CD8-positive, alpha-beta T cell (primary cell): ENCODE measurements at places on chromosomes 16 and 17.

DNA sequence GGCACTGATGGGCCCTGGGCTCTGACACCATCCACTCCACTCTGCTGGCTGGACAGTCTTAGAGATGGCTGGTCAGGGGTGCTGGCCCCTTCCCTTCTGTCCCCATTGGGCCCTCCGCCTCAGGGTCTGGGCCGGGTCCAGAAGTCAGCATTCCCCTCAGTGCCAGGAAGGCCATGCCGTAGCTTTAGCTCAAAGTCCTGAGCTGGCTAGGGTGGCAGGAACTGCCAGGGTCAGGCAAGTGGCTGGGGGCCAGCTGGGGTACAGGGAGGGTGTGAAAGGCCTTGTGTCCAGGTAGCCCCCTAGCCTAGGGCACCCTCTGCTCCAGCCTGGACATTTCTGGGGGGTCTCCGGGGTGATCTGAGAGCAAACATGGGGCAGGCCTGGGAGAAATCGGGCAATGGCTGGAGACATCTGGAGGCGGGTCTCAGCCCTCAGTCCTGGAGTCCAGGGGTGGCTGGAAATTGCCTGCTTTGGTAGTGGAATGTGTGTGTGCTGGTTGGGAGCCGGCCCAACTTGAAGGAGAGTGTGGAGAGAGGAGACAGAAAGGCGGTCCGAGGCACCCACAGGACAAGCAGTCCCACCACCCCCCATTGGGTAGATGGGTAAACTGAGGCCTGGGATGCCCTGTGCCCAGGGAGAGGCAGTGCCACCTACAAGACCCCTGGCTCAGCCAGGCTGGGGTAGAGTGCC is 32.5 kb downstream of the TPSG1 start:
- DNase-seq, result no peak

- DNase-seq, result no peak
These were observed 316.6 kb downstream of the SLC39A11 start for GRCh38 chr17:72775919-72776318.

DNA sequence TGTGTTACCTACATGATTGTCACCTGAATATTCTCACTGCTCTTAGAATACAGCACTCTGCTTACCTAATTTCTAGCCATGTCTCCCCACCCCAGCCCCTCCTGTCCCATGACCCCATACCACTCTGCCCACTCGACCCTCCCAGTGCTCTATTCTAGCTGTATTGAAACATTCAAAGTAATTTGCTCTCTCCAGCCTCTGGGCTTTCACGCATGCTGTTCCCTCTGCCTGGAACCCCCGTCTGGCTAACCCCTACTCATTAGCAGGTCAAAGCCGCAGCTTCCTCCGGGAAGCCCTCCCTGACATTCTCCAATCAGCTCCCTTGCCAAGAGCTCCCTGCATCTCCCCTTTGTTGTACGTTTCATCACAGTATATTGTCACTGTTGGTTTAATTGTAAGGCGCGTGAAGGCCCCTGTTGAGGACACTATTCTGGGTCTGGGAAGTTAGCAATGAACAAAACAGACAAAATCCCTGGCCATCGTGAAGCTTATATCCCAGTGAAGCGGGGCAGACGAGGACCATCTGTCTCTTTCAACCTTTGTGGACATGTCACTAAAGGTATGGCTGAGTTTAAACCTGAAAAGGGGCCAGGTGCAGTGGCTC is 72.3 kb upstream of the LHX1 start:
- DNase-seq, result no peak

DNA sequence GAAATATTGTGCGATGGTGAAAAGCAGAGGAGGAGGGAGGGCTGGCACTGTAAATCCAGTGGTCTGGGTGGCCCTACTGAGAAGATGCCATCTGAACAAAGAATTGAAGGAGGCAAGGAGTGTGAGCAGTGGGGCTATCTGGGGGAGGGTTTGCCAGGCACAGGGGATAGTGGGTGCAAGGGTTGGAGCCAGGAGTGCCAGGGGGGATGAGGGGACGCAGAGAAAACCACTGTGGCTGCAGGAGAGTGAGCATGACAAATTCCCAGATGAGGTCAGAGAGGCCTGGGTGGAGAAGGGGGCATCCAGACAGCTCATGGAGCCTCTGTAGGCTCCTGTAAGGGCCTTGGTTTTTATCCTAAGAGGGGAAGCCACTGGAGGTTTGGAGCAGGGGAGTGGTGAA is 4.8 kb downstream of the XYLT2 start:
- no peak for DNase-seq

DNA sequence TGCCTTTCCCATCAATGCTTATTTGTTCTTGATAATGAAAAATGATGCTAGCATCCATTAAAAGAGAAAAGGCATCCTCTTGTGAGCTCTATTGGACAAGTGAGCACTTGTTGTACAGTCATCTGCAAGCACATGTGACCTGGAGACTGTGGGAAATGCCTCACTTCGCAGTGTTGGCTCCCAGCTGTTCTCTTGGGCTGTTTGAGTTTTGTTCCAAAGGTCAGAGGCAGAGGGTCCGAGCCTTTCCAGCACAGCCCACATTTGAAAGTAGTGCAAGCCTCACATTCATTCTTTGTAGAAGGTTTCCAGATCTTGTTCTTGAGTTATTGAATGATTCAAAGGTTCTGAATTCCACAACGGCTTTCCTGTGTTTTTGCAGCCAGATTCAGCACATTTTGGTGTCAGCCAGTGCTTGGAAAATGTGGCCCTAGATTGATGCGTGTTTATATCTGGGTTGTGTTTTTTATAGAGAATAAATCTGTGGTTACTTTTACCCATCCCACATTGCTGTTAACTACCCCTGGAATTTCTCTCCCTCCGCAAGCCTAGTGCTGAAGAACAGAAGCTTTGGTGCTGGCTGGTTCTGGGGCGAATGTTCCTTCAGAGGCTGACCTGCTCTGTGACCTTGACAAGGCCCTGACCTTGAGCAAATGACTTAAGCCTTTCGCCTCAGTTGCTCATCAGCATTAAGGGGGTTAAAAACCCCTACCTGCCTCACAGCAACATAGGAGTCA is 49.8 kb downstream of the CDH1 start:
- no peak for DNase-seq

GRCh38 chr17:7283471-7284216 is 2.1 kb downstream of the SLC2A4 start:
- no peak for DNase-seq

- no peak for DNase-seq
These were observed 91.3 kb upstream of the ZNF750 start for GRCh38 chr17:82930924-82931698.

DNA sequence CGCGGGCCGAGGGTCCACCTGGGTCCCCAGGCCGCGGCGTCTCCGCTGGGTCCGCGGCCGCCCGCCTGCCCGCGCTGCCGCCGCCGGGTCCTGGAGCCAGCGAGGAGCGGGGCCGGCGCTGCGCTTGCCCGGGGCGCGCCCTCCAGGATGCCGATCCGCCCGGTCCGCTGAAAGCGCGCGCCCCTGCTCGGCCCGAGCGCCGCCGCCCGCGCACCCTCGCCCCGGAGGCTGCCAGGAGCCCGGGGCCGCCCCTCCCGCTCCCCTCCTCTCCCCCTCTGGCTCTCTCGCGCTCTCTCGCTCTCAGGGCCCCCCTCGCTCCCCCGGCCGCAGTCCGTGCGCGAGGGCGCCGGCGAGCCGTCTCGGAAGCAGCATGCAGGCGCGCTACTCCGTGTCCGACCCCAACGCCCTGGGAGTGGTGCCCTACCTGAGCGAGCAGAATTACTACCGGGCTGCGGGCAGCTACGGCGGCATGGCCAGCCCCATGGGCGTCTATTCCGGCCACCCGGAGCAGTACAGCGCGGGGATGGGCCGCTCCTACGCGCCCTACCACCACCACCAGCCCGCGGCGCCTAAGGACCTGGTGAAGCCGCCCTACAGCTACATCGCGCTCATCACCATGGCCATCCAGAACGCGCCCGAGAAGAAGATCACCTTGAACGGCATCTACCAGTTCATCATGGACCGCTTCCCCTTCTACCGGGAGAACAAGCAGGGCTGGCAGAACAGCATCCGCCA is 504 bp downstream of the FOXC2 start:
- no peak for DNase-seq

DNA sequence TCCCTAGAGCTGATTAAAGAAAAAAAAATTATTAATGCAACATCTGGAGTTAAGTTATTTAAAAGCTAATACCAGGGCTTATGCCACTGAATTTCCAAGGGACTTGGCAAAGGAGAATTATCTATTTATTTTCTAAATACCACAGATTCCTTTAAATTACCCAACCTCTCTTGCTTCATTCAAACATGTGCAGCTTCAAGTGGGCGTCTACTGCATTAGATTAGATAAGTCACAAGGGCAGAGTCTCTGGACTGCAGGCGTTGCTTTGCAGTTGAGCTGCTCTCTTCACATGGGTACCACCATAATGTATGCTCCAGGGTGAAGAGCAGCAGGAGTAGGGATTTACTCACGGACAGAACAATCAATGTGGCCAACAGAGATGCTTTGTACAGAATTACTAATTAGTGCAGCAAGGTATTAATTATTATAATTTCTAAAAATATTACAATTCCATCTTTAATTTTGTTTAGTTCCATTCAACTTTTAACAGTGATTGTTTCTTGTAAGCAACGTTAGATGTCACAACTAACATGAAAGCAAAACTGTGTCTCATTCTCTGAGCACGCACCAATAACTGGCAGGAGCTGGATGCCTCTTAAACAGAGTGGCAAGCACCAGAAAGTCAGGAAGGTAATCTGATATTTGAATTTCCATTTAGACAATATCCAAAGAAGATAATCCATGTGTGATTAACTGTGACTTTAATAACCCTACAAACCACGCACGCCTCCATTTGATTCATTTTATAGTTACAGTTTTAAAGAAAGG is 214.2 kb downstream of the STX8 start:
- DNase-seq, result no peak
